ENCODE measurements at places on chromosomes 16 and 17. TPM values are rescaled to one million over a fixed set of nuclear protein-coding genes. Genes with fewer than 3 reads are reported as not detected.

DNA sequence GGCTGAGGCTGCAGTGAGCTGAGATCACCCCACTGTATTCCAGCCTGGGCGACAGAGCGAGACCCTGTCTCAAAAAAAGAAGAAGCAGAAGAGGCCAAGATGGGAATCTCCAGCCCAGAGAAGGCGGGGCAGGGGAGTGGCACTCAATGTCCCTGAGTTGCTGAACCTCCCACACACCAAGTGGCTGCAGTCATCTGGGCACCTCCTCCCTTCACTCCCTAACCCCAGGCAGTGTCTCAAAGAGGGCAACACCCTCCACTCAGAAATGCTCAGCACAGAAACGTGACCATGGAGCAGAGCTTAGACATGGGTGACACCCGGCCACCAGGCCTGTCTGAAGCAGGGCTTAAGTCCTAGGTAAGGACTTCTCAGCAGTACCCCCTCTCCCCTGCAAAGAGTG is 36.3 kb upstream of the BCAR1 start:
- no peak for DNase-seq

DNA sequence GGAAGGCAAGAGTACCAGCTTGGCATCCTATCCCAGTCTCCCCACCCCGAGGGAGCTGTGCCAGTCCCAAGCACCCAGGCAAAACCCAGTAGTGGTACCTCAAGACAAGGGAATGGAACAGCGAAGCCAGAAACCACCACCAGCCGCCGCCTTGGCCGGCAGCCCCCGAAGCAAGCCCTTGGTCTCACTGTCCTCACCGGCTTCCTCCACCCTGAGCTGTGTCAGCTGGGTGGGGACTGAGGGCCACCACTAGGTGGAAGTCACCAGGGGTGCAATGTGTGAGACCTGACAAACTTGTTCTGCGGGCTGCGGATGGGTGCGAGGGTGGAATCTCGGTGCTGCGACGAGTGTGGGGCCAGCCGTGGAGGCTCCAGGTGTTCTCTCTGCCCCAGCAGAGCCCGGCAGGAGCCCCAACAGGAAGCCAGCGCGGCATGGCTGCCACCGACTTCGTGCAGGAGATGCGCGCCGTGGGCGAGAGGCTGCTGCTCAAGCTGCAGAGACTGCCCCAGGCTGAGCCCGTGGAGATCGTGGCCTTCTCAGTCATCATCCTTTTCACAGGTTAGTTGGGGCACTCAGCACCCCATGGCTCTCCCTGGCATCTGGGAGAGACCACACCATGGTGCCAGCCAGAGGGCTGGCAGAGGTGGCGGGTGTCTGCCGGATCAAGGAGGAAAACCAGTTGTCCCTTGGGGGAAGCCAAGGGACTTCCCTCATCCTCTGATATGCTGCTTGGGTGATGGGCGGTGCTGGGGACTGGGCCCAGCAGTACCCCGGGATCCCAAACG is 6.7 kb downstream of the SMIM5 start:
- no peak for DNase-seq

DNA sequence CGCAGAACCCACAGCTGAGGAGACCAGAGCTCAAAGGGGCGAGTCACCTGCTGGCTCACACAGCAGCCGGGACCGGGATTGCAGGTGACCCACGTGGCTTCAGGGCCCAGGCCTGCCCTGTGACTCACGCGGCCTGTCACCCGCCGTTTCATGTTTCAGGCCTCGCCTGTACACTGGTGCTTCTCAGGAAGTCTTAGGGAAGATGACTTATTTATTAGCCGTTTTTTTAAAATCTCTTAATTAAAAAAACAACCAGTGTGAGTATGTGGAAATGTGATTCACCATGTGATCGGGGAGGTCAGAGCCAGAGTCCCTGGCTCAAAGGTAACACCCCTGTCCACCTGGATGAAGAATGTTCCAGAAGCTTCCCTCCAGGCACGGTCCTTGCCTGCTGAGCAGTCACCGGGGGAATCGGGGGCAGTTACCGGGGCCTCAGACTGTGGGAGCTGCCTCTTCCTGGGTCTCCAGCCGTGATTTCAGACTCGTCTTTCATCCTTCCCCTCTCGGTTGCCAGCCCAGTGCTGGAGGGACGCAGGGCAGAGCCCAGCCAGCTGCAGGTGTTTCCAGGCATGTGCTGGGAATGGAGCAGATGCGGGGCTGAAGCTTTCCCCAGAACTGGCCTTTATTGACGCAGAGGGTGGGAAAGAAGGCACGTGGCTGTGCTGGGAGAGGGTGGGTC is 49.3 kb downstream of the CMIP start:
- peak; percentile 80 for DNase-seq

DNA sequence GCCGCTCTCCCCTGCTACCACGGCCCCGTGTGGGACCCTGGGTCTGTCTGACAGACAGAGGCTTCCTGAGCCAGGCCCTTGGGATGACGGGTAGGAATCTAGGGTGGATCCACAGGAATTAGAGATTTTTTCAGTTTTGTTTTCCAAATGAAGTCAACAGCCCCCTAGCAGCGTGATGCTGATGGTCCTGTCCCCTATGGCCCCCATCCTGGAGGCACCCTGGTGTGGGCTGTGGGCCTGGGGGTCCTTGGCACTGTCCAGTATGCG is 15.5 kb downstream of the CENPX start:
- DNase-seq: no peak

DNA sequence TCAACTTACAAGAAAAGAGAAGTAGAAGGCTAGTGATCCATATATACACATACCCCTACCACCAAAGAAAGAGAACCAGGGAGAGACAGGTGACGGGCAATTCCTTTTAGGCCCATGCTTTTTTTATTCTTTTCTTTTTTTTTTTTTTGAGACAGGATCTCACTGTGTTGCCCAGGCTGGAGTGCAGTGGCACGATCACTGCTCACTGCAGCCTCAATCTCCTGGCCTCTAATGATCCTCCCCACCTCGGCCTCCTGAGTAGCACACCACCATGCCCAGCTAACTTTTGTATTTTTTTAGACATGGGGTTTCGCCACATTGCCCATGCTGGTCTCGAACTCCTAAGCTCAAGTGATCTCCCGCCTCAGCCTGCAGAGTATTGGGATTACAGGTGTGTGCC is 4.8 kb downstream of the HSPB9 start:
- DNase-seq: no peak

DNA sequence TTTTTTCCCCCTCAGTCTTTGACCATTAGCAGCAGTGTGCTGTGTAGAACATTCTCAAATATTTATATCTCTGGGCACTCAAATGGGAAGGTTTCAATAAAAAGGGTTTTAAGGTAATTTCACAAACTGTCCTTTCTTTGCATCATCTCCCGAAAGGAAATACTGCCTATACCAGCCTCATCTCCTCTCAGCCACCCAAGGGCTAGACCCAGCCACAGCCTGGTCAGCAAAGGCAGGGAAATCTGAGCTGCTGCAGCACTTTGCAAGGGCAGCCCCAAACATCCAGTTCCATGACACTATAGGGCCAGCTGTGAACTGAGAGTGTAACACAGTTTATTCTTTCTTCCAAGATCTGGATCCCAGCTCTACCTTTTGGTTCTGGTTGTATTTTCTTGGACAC is 28.9 kb downstream of the TMEM11 start:
- no peak for DNase-seq

The TM4SF5 gene
- not detected for total RNA-seq

The ABI3 gene
- total RNA-seq: 0.31 TPM

The C16orf90 gene
- total RNA-seq: not detected

The CDRT4 gene
- total RNA-seq: 8.8 TPM

The FBXW10 gene
- not detected for total RNA-seq

Data from astrocyte (in vitro differentiated cells and primary cell).